ENCODE measurements at places on chromosomes 13 and 19.
A peak's percentile ranks its signal among the peaks of the same experiment; 100 is the strongest.

DNA sequence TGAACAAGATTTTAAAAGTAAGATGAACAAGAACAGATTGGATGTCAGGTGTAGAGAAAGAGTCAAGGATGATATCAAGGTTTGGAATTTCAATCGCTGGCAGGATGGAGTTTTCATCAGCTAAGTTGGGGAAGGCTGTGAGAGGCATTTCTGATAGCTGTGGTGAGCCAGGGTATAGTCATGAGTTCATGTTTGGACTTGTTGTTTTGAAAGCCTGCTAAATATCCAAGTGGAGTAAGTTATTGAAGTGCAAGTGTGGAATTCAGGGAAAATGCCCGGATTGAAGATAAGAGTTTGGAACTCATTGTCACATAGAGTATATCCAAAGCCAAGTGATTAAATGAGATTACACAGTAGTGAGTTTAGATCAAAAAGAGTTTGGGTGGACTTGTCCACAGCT is 11.0 kb upstream of the EPSTI1 start:
- no peak for DNase-seq

DNA sequence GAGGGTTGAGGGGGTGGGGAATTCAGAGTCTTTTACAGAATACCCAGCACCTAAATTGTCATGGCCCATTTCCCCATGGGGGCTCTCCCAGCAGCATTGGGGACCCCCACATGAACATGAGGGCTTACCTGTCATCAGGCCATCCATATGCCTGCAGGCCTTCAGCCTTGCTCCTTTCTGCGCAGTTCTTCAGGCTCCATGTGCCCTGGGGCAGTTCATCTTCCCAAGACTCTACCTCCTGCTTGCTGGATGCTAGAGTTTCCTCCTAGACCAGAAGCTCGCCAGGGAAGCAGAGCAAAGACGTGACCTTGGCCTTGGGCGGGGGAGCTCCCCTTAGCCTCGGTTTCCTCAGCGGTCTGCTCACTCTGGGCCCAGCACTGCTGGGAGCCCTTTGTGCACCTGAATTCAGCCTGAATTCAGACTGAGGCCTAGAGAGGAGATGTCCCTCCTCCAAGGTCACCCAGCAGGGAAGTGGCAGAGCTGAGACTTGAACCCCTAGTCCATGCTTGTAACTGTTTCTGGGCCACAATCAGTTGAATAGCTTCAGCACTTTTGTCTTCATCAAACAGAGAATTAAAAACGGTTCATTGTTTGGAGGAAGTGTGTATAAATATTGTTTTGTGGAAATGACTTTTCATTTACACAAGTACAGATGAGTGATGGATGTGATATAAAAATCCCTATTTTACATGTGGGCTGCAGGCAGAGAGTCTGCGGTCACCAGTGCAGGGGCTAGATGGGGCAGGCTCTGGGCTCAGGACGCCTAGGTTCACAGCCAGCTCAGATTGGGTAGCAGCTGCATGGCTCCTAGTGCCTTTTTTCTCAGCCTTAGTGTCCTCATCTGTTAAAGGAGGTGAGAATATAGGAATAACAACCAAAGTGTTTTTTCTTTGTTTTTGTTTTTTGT is 9.5 kb downstream of the PPP5C start:
- no peak for DNase-seq

GRCh38 chr19:41427647-41428480 is 690 bp upstream of the B3GNT8 start:
- DNase-seq: peak; percentile 84

DNA sequence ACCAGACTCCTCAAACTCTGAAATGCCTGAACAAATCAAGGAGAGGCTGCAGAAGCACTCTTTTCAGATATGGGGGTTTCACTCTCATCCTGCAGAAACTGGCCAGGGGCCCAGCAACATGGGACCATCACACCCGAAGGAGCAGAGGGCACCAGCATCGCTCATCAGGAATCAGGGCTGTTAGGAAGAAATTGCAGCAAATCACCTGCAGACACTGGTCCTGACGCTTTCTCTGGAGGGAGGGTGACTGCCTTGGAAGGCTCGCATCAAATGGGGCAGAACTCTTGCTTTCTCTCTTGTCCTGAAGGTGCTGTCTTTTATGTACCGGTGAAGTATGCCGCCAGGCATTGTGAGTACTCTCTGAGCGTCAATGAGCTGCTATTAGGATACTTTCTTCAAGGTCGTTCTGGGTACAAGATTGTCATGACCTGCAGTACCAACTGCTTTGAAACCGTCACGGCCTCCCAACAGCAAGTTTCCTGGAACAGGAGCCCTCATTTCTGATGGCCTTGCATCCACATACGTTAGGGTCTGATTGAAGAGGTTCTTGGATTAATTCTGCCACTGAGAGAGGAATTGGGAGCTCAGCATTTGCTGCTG is 155.7 kb upstream of the SOX1 start:
- no peak for DNase-seq

DNA sequence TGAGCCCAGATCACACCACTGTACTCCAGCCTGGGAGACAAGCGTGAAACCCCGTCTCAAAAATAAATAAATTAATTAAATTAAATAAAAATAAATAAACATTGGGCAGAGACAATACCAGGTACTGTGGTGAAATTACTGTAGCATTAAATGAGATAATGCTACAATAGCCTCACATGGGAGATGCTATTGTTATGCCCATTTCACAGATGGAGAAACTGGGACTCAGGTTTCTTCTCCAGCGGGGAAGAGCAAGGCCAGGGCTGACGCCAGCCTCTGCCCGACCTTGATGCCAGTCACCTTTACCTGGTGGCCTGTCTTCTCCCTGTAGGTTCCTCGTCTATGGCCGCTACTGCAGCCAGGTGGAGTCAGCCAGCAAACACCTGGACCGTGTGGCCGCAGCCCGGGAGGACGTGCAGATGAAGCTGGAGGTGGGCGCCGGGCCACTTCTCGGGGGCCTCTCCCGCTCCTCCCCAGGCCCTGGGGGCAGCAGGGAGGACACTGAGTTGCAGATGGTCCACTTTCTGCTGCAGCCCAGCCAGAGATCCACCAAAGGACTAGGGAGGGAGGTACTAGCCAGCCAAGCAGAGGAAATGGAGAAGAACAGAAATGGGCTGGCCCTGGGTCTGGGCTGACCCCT is 53.9 kb downstream of the VAV1 start:
- DNase-seq: no peak

GRCh38 chr13:48551329-48551728 is 18.4 kb upstream of the RCBTB2 start:
- DNase-seq: no peak

GRCh38 chr13:100273552-100273951 is 184.7 kb downstream of the PCCA start:
- no peak for DNase-seq

GRCh38 chr13:76822698-76823267 is 63.4 kb downstream of the KCTD12 start:
- DNase-seq: peak; percentile 11

- no peak for DNase-seq
These were observed 7.2 kb upstream of the USF2 start for GRCh38 chr19:35261356-35262100.

- DNase-seq: peak; percentile 98
These were observed 834 bp downstream of the FBXO27 start for GRCh38 chr19:39031368-39032062.

DNA sequence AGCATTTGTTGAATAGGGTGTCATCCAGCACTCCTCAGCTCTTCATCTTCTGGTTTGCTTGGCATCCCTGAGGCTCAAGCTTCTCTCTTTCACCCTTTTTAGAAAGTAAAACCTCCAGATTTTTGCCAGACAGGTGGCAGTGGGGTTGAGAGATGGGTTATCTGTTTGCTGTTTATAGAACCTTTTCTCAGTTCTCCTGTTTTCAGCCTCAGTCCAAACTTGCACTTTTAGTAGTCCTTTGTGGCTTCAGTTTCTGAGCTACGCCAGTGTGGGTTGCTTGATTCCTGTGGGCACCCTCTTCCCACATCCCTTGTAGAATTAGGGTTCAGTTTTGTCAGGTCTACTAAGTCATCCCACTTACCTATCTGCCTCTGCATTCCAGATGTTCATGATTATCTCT is 147.9 kb downstream of the PAN3 start:
- no peak for DNase-seq

- DNase-seq: no peak
These were observed 275.6 kb downstream of the KLF5 start for GRCh38 chr13:73334445-73334844.

DNA sequence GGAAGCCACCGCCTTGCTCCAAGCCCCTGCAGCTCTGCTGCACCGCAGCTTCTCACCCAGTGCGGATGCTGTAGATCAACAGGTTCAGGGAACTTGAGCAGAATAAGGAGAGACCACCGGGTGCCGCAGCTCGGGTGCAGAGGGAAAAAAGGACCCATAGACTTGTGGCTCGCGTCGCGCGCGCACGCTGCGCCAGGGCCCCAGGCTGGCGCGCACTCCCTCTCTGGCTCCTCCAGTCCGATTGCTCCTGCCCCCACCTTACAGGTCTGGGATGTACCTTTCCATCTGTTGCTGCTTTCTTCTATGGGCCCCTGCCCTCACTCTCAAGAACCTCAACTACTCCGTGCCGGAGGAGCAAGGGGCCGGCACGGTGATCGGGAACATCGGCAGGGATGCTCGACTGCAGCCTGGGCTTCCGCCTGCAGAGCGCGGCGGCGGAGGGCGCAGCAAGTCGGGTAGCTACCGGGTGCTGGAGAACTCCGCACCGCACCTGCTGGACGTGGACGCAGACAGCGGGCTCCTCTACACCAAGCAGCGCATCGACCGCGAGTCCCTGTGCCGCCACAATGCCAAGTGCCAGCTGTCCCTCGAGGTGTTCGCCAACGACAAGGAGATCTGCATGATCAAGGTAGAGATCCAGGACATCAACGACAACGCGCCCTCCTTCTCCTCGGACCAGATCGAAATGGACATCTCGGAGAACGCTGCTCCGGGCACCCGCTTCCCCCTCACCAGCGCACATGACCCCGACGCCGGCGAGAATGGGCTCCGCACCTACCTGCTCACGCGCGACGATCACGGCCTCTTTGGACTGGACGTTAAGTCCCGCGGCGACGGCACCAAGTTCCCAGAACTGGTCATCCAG is 964 bp downstream of the PCDH17 start:
- DNase-seq: no peak

DNA sequence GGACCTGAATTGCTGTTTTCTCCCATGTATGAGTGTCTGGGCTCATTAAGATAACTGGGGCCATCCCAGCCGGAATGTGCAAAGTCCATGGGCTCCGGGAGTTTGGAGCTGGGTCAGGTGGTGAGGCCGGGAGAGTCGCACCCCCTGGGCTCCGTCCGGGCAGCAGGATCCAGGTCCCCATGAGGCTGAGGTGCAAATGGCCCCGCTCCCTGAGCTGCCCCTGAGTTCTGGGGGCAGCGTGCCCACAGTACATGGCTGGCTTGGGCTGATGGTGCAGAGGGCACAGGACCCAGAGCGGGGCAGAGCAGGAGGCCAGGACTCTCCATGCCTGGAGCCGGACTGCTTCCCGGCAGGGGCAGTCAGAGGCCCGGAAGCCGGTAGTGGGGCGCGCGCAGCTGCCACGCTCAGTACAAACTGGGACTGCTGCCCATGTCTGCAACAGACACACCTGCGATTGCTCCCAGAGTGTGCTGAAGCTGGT is 136.0 kb downstream of the KDM4B start:
- DNase-seq: no peak

GRCh38 chr19:51354103-51354741 is 12.0 kb downstream of the ETFB start:
- no peak for DNase-seq

DNA sequence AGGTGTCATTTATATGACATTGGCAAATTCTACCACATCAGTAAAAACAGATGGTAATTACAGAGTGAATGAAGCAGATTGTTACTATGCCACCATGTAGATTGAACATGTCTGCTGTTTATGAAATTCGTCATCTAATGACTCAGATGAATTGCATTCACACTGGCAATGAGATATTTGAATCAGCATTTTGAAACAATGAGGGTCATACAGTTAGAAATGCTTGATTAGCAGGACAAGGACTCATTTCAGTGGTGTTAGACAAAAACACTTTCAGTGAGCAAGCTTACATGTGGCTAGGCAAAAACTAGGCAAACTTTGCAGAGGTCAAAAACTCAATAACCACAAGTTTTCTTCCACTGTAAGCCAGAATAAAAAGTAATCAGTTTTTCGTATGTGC is 1165.0 kb downstream of the SLITRK1 start:
- DNase-seq: no peak

- no peak for DNase-seq
These were observed 15.2 kb upstream of the PPP1R12C start for GRCh38 chr19:55132453-55133129.

- DNase-seq: no peak
These were observed 15.9 kb downstream of the SBNO2 start for GRCh38 chr19:1157931-1158884.

GRCh38 chr19:16293118-16294091 is 31.2 kb upstream of the KLF2 start:
- DNase-seq: no peak

DNA sequence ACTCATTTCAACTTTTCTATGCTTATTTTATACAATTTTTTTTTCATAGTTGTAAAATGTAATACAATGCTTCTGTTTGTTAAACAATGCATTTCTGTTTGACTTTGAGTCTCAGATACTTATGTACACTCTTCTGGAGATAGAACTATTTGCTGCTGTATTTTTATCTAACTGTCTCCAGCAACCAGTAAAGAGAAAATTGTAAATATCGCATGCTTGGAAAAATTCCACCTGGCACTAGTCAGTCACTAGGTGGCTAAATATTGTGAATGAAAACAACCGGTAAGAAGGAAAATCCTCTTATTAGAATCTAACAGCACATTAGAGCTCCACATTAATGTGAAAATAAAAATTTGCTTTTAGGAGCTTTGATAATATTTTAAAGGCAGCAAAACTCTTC is 876.5 kb downstream of the PCDH9 start:
- peak; percentile 3 for DNase-seq

DNA sequence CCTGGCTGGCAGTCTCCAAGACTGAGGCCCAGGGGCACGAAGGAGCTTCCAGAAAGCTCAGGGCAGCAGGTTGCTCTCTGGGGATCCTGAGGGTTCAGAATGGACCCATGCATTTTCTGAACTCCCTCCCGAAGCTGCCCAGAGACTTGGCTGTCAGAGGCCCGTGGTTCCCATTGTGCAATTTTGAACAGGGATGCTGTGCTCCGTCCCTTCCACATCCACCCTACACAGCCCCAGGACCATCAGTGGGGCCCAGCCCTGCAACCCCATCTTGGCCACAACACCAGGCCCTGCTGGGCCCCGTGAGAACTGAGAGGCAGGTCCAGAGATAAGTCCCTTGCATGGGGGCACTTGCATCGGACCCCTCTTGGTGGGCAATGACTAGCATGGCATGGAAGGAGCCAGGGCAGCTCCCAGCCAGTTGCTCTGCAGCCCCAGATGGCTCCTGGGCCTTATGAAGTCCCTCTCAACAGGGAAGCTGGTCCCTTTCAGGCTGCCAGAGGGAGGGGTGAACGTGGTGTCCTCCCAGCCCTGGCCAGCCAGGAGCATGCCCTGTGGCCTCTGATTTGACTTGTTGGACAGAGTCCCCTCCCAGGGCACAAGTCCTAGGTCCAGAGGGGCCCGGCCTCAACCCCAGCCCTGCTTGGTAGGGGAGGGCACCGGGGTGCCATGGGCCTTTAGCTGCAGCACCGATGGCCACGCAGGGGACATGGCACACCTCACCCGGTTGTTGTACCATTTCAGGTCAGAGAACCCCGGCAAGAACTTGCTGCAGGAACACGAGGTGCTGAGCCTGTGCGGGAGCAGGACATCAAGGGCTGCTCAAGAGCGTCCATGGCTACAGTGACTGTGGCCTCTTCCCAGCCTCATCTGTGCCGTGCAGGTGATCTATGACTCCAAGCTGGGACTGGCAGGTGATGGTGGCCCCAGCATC is 17.3 kb upstream of the ZNF14 start:
- DNase-seq: no peak

- no peak for DNase-seq
These were observed 136.4 kb downstream of the URI1 start for GRCh38 chr19:30078381-30078910.

Measured in NCI-H2171 treated with DMSO at 0.1 percent for 48 hours (cell line).